Immature natural killer cell (primary cell): ENCODE measurements at places on chromosomes 7 and 10.

DNA sequence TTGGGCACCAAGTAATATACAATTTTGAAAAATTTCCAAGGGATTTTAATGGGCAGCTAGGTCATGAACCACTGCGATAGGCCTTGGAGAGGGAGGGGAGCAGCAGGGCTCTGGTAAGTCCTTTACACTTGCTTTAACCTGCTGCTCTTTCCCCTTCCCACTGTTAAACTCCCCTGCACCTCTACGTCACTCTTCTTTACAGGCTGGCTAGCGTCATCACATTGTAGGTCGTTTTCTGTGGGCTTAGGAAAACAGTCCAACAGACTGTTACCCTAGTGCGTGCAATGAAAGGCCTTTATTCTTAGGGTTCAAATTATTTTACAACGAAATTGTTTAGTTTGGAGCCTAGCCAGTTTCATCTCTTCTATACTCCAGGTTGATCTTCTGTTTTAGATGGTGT, 235.7 kb downstream of the AUTS2 start:
- no peak for DNase-seq

- no peak for DNase-seq
Measured at GRCh38 chr7:63040966-63041610, 957.6 kb upstream of the ZNF722 start.

DNA sequence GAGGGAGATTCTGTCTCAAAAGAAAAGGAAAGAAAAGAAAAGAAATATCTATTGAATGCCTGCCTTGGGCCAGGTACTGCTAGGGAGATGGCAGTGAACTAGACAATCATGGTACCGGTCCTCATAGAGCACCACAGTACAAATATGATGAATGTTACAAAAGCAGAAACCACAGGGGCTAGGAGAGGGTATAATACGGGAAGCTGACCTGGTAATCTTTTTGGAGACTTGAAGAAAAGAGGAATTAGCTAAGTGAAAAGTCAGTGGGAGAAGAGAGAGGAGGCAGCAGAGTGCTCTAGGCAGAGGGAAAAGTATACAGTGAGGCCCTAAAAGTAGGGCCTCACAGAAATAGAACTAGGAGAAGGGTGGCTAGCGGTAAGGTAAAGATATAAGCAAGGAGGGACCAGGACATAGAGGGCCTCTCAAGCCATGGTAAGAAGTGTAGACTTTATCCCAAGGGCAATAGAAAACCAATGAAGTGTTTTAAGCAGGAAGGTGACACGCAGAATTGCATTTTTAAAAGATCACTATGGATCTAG, 42.8 kb upstream of the WNT8B start:
- no peak for DNase-seq

GRCh38 chr7:134121632-134122139, 5.5 kb upstream of the LRGUK start:
- DNase-seq = no peak

- no peak for DNase-seq
Measured at GRCh38 chr7:47852330-47853245, 95.7 kb downstream of the PKD1L1 start.

GRCh38 chr10:43322769-43323168, 48.7 kb upstream of the FXYD4 start:
- peak; percentile 72 for DNase-seq

DNA sequence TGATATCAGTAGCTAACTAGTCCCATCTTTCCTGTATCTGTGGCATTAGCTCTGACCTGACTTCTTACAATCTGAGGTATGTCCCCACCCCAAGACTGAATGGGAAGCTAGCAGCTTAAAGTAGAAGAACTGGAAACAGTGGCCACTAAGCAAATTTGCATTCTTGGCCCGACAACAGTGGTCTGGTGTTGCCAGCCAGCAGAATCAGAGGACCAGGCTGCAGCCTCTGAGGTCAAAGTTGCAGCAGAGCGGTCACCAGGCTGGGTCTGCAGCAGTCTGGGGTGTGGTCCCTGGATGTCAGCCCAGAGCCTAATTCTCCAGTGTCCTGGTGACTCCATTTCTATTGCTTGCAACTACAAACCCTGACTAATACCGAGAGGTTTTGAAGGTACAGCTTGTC, 26.3 kb downstream of the FAM107B start:
- no peak for DNase-seq

GRCh38 chr10:108060246-108060645, 895.7 kb upstream of the SORCS1 start:
- no peak for DNase-seq

GRCh38 chr10:36278176-36278575, 636.1 kb upstream of the FZD8 start:
- DNase-seq = no peak

DNA sequence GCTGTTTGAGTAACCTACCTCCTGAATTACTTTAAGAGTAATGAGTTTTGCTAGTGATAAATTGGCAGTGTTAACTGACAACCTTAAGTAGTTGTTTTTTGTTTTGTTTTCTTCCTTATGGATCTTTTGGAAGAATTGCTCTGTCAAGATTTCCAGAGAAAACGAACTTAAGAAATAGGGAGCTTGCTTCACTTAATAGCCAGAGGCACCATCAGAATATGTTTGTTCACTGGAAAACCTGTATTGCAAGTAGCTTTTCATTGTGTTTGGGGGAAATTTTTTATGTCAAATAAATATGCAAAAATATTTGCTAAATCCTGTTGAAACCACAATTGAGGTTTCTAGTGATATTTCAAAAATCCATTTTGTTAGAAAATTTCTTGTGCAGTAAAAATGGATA, 65.5 kb upstream of the PAPSS2 start:
- DNase-seq = no peak

- no peak for DNase-seq
Measured at GRCh38 chr7:37511915-37512314, 63.3 kb upstream of the ELMO1 start.

DNA sequence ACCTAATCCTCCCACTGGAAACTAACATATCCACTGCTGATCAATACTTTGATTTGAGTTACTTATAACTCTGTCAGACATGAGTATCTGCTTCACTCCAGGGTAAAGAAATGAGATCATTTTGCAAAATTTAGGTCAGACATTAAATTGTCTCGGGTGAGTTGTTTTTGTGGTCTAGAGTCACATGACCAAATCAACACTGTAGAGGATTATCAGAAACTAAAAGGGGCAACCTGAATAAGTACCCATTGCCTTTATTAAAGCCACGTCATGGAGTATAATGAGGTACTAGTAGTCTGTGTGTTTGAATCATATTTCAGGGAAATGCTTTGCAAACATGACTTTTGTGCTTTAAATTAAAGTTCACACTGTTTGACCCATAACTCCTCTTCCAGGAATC, 107.7 kb upstream of the ADO start:
- peak; percentile 19 for DNase-seq

- no peak for DNase-seq
Measured at GRCh38 chr7:105643851-105644250, 62.6 kb upstream of the EFCAB10 start.

DNA sequence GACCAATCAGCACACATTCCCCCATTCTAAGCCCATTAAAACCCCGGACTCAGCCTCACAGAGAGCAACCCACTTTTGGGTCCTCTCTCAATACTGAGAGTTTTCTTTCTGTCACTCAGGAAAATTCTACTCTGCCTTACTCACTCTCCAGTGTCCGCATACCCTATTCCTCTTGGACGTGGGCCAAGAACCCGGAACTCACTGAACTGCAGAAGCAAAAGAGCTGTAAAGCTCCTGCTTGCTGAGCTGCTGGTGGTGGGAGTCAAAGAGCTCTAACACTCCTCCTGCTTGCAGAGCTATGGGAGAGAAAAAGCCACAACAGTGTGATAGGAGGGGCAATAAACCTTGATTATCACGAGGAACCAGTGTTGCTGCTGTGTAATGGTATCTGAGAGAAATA, 386.9 kb downstream of the POM121L12 start:
- no peak for DNase-seq

- DNase-seq = no peak
Measured at GRCh38 chr10:61888744-61889143, 12.8 kb upstream of the ARID5B start.

DNA sequence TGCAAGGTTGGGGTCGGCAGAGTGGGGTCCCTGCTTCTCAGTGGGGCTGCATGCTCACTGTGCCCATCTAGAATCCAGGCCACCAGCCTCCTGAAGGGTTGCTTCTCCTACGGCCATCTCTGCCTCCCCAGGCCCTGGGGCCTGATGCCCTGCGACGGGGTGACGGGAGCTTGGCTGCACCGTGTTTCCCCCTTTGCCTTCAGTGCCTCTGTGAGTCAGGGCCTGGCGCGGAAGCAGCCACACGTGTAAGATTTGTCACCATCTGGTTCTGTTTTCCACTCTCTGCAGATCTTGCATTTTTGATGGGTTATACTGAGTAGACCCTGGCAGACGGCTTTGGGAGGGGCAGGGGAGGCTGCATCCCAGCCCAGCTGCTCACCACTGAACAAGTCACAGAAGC, 7.2 kb downstream of the ADAMTS14 start:
- no peak for DNase-seq

- DNase-seq = no peak
Measured at GRCh38 chr7:136956671-136957070, 88.2 kb downstream of the CHRM2 start.

DNA sequence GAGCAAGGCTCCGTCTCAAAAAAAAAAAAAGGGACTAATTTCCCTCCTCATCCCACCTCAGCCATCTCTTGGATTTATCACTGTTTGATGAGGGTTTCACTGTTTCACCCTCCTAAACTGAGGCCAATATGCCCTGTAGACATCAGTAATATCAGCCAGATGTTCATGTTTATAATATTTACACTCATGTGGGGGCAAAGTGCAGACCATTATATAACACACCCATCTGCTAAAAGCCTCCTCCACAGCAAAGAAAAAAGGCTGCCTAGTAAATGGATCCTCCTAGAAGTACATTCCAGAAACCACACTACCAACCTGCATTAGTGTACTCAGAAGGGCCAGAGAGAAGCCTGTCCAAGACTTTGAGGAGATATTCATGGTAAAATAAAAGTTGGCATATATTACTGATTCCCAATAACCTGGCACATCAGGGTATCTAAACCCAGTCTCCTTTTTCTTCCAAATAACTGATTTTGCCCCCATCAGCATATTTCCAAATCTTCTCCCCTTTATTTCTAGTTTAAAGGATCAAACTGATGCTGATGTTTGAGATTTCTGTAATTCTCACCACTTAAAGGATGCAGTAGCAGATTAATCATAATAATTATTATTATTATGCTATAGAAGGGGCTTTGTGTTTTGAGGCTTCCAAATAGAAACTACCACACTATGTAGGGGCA, 55.1 kb downstream of the LGI1 start:
- no peak for DNase-seq

GRCh38 chr7:151699147-151699927, 177.6 kb downstream of the PRKAG2 start:
- no peak for DNase-seq

DNA sequence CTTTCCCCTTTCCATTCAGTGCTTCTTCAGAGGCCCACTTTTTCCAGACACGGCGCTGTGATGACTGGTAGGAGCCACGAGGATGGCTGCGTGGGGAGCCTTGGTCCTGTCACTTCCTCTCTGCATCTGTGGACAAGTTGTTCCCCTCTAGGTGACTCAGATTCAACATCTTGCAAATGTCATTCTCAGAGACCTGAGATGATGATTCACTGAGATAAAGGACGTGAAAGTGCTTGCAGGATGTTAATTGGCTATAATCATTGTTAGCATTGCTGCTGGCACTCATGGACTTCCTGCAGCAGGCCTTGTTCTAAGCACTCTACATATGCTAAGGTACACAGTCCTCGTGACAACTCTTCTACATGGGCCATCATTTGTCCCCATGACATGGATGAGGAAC, 489.8 kb upstream of the ZMIZ1 start:
- no peak for DNase-seq

- DNase-seq = no peak
Measured at GRCh38 chr10:105473170-105473569, 832.1 kb downstream of the SORCS3 start.

DNA sequence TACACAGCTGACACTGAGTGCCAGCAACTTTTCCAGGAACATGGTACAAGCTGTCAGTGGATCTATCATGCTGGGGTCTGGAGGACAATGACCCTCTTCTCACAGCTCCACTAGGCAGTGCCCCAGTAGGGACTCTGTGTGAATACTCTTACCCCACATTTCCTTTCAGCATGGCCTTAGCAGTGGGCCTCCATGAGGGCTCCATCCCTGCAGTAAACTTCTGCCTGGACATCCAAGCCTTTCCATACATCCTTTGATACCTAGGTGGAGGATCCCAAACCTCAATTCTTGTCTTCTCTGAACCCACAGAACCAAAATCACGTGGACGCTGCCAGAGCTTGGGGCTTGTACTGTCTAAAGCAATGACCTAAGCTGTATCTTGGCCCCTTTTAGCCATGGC, 116.8 kb downstream of the IQUB start:
- DNase-seq = no peak

GRCh38 chr7:24323961-24324480, 40.0 kb downstream of the NPY start:
- no peak for DNase-seq

GRCh38 chr10:32960022-32960421, 2.0 kb upstream of the ITGB1 start:
- DNase-seq = no peak

DNA sequence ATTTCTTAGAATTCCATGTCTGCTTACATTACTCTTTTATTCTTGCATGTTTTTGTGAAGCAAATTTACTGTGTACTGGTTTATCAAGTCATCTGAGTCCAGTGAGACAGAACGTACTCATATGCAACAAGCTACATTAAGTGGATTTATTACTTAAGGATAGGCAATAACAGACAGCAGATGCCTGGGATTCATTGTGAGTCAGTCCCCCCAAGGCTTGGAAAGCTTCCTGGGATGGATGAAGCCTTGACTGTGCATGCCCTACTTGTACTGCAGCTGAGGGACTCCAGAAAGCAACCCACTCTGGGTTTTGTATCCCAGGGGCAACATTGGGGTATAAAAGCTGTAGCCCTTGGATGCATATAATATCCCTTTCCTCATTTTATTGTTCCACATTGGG, 113.4 kb upstream of the RAB18 start:
- no peak for DNase-seq

DNA sequence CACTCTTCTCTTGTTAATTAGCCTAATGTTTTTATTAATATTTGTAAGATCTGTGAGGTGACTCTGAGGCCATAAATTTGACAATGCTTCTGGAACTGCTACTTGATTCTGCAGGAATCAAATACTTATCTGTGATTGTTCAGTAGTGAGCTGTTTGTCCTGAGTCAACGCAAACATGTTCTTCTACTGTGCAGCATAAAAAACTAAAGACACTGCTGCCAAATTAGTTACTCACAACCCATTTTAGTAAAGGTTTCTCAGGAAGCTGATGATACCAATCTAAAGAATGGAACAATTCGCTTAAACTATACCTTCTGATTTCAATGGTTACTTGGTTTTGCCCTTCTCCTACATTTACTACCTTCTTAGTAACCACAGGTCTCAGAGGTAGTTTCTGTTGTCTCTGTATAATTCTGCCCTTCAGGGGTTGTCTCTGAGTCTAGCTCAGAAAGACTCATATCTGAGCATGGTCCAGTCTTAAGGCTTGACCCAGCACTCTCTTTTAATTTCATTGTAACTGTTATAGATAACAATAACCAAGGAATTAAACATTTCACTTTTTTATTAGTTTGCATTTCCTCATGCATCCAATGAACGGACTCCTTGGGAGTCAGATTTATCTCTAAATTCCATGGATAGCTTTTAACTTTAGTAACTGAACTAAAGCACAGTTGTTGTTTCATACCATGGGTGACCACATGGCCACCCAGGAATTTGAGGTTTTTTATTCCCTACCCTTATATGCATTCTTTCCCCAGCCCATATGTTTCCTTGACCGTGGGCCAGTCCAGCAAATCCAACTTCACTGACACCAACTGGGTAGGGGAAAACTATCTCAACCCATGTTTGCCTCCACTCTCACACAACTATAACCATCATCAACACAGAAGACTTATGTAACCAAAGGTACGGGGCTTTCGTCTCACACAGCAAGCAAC, 309.5 kb upstream of the TEX47 start:
- DNase-seq = no peak

GRCh38 chr10:91987397-91988037, 63.9 kb downstream of the BTAF1 start:
- DNase-seq = no peak
